ENCODE measurements at places on chromosomes 13 and 19.
A peak's percentile ranks its signal among the peaks of the same experiment; 100 is the strongest.

DNA sequence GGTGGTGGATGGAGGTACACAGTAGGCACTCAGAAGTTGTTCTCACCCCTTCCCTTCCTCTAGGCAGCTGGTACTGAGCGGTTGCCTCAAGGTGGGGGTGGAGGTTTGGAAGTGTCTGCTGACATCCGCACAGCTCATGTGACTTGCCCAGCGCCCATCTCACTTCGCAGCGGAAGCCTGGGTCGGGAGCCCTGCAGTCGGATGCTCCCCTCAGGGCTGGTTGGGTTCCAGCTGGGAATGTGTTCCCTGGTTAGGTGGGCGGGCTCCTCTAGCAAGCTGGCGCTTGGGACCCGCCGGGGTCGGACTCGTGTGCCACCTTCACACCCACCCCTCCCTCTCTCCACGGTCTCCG lies 10.2 kb downstream of the PPP1R37 start:
- no peak for DNase-seq

- DNase-seq: no peak
These were observed 62.3 kb downstream of the SGCG start for GRCh38 chr13:23243066-23243465.

- peak; percentile 95 for DNase-seq
These were observed 47.0 kb upstream of the PNMA8B start for GRCh38 chr19:46542428-46543230.

DNA sequence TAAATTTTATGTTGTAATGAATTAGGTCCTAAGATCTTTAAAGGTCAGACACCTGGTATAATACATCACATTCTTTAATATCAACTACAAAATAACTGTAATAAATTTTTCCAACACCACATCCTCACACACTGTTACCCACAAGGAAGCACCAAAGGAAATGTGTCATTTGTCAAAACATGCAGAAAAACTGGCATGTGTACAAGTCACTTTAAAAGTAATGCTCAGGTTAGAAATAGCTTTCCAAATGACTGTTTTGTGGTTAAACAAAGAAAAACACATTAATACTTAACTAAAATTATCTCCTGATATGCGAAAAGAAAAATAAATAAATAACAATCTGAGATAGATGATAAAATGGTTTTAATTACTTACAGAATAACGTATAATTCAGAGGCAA lies 74.7 kb downstream of the MZT1 start:
- DNase-seq: no peak

- DNase-seq: no peak
These were observed 12.5 kb downstream of the MICOS13 start for GRCh38 chr19:5667751-5668271.

- DNase-seq: no peak
These were observed 132.2 kb downstream of the NUFIP1 start for GRCh38 chr13:44857061-44857460.

DNA sequence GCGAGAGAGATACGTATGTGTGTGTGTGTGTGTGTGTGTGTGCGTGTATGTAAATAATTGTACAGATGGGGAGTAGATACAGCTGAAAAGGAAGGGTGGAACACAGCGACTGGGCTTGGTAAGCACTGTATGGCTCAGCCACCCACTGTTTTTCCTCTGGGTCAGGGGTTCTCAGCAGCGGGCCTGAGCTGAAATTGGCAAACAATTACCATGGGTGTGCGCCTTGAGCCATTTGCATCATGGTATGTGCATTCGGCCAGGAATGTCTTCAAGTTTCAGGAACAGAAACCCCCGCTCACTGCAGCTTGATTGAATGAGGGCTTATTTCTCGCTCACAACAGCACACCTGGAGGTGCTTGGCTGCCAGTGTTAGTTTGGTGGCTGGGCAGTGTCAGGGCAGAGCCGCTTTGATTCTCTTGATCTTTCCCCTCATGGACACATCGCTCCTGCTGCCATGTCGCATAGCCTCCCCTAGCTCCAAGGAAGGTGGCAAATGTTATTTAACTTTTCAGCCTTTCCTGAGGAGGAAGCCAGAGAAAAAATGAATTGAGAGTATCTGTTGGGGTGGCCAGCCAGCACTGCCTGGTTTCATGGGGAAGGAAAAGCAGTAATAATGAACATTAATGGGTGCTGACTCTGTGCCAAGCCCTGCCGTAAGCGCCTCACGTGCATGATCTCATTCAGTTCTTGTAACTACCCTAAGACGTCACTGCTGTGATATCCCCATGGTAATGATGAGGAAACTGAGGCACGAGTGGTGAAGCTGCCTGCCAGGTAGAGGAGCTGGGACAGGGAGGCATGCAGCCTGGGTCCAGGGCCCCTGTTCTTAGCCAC lies 126.9 kb downstream of the SIPA1L3 start:
- no peak for DNase-seq

GRCh38 chr19:55654323-55654867 lies 440 bp upstream of the U2AF2 start:
- DNase-seq: peak; percentile 97

GRCh38 chr19:32397671-32398101 lies 7.9 kb upstream of the DPY19L3 start:
- DNase-seq: no peak

- DNase-seq: no peak
These were observed 10.5 kb downstream of the MTMR6 start for GRCh38 chr13:25276748-25277147.

DNA sequence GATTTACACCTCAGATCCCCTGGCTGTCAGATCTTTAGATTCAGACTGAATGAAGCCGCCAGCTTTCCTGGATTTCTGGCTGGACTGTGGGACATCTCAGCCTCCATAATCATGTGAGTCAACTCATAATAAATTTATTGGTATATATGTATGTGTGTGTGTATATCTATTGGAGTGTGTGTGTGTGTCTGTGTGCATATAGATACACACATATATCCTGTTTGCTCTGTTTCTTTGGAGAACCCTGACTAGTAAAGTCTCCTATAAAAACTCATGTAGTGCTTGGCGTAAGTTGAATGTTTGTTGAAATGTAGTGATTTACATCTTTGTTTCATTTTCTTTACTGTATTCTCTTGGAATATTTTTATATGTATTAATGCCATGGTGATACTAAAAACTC lies 499.5 kb upstream of the KLF12 start:
- DNase-seq: no peak

DNA sequence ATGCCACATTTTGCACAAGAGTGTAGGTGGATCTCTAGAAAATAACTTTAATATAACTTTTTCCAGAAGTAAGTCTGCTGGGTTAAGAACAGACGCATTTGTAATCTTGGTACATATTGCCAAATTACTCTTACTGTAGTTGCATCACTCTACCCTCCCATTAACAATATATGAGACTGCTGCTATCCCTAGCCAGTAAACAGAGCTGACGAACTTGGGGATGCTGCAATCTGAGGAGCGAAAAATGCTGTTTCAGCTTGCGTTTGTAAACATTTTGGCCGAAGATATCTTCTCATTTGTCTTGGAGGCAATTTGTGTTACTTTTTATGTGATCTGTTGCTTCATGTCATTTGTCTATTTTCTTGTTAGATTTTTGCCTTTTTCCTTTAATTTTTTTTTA lies 1482.8 kb downstream of the OLFM4 start:
- no peak for DNase-seq

DNA sequence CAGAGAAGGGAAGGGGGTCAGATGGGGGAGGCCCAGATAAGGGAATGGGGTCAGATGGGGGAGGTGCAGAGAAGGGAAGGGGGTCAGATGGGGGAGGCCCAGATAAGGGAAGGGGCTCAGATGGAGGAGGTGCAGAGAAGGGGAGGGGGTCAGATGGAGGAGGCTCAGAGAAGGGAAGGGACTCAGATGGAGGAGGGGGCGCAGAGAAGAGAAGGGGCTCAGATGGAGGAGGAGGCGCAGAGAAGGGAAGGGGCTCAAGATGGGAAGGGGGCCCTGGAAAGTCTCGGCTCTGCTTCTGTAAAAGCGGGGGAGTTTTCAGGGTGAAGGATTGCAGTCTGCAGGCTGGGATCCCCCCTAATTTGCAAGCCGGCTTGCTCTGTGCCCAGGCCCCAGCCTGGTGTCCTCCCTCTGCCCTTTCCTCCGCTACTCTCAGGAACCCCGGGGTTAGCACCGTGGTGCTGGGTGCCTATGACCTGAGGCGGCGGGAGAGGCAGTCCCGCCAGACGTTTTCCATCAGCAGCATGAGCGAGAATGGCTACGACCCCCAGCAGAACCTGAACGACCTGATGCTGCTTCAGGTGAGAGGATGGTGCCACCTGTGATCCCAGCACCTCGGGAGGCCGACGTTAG lies 1.6 kb downstream of the AZU1 start:
- DNase-seq: no peak

All from thoracic aorta (tissue), 2 donors.